Omental fat pad (tissue), 4 donors: ENCODE measurements at places on chromosomes 2 and 18.

DNA sequence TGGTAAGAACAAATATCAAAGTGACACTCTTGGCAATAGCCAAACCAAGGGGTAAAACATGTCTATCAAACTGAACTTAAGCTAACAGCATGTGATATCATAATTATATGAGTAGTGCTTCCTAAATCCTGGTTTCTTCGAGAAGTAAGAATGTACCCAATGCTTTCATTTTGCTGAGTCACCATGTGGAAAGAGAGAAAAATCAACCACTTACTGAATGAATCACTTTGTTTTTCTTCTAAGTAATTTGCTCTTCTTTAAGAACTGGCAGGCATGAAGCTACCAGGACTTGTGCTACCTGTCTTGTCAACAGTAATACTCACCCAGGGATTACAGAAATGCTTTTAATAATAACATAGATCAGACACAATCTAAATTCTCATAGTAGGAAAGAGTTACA is 19.0 kb upstream of the DUSP19 start:
- DNase-seq = no peak

- DNase-seq = no peak
Observed at GRCh38 chr2:43745457-43745856, 28.4 kb upstream of the DYNC2LI1 start.

DNA sequence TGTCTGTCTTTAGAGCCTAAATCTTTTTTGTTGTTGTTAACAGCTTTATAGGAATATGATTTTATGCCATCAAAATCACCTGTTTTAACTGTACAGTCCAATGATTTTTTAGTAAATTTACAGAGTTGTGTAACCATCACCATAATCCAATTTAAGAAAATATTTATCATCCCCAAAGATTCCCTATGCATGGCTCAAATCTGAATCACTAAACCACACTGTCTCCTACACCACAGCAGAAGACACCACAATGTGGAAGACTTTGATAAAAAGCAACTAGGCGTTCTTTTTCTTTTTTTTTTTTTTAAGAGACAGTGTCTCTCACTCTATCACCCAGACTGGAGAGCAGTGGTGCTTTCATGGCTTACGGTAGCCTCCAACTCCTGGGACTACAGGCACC is 99.6 kb downstream of the TXNL1 start:
- no peak for DNase-seq

DNA sequence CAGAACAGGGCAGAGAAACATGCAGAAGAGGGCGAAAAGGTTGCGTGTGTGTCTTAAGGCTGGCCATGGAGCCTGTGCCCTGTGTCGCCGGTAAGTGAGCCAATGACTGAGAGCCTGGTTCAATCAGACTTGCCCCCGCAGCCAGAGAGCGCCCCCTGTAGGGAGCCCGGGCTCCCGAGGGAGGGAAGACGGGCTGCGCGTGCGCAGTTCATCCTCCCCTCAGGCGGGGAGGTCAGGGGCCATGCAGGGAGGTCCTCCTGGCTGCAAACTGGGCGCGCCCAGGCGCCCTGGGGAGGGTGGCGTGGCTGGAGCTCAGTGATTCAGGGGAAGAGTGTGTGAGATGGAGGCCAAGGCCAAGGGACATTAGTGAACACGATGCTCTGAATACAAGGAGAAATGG is 276.6 kb downstream of the PHLPP1 start:
- DNase-seq = no peak

DNA sequence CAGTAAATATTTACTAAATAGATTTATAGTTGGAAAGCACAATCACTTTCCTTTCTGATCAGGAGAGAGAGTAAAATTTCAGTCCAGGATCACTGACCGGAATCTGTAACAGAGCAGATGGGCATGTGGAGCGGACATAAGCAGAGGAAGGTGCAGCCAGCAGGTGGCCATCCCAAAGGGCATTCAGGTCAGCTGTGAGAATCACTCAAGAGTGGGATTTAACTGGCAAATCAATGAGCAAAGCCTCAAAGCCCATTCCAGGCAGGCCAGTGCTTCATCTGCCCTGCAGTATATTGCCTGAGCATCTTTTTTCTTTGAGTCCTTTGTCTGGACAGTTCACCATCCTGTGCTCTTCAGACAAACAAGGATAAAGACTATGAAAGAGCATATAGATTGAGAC is 166.4 kb upstream of the SLC14A2 start:
- DNase-seq = no peak

DNA sequence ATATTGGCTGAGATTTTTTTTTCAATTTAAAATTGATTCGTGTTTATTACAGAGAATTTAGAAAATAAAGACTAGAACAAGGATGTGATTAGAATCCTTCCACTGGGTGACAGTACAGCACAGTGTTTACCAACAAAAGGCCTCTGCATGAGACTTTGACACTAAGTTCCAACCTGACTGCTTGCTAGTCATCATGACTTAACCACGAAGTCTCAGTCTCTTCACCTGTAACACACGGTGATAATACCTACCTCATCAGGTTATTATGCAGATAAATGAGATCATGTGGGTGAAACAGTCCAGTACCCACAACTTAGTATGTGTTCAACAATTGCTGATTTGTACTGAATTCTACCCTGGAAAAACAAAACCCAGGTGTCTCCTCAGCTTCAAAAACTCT is 151.2 kb downstream of the STK39 start:
- no peak for DNase-seq

GRCh38 chr2:135149251-135149650 is 97.2 kb downstream of the RAB3GAP1 start:
- DNase-seq = no peak

DNA sequence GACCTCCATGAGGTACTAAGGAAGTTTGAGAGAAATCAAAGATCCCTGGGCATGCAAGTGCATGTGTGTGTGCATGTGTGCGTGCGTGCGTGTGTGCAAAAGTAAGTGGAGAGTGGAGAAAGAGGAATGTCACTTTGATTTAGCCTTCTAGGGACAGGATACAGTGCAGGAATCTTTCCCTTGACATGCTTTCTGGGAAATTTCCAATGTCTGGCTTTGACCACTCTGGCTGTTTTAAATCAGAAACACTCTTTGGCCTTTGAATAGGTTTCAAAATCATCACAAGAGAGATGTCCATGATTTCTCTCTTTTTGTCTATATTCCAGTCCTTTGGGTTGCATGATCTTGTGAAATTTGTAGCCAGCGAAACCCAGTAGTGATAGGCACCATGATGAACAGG is 162.0 kb downstream of the ALK start:
- DNase-seq = no peak

DNA sequence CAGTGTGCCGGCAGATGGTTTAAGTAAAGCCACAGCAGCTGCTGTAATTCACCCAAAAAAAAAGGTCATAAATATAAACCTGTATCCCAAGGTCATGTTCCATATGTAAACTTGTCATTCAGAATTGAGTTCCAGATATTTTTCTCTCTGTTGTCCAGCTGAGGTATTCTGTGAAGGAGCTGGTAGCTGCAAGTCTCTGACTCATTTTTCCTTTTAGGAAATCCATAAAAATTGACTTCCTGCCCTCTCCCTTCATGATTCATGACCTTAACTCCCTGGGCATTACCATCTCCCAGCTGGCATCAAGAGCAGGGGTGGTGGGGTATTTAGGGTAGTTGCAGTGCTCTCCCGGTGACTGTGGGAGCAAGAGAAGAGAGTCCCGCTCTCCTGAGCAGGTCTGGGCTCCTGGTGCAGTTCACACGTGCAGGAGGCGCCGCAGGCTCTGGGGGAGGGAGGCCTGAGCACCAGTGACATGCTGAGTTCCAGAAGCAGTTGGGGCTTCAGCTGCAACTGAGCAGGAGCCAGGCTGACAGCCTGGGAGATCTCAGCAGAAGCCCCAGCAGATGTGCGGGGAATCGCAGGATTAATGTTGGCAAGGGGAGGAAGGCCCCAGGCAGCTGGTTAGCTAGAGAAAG is 192.6 kb downstream of the MGAT5 start:
- no peak for DNase-seq

DNA sequence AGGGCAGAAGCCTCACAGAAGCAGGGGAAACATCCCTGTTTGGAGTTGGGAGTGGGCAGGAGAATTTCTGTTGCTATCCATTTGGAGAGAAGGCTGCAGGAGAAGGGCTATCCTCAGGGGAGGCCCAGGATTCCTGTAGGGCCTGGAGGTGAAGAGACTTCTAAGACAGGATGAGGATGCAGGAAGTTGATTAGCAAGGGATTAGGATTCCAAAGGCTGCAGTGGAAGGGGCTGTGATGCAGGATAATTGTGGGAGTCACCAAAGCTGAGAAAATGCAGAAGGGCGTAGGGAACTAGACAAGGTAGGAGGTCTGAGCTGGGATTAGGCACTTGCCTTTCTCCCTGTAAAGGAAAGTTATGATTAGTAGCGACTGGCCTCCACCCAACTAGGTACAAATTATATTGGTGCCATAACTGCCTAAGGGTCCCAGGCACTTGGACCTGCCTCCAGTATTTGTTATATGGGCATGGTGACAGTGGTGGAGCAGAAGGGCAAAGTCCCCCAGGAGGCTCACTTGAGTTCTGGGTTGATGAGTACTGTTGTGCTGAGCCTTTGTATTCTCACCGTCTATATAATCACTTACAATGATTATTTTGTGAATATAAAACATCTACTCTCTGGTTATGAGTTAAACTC is 96.4 kb upstream of the MSTN start:
- DNase-seq = no peak

DNA sequence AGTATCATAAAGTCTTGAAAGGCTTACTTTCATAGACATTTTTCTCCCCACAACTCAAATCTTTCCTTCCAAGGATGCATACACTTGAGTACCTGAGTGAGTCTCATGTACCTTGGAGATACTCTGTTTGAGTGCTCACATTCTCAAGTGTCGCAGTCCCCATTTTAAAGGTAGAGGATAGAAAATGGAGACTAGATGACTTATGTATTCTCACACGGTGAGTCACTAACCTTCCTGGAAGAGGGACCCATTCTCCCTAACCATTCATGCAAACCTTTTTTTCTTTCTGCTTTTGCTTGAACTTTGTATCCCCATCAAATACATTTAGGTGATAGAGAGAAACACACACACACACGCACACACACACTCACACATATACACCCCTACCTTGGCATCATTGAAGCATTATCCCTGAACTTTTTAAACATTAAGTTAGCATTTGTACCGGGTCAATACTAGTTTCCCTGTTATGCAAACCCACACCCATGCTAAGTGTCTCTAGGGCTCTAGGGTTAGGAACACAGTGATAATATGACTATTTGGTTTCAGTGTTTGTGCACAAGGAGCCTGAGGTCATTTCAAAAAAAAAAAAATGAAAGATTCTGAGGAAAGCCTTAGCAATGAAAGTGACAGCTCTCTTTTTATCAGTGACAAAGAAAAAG is 236.2 kb downstream of the IKZF2 start:
- no peak for DNase-seq

GRCh38 chr2:224924631-224925030 is 117.6 kb downstream of the DOCK10 start:
- DNase-seq = no peak

DNA sequence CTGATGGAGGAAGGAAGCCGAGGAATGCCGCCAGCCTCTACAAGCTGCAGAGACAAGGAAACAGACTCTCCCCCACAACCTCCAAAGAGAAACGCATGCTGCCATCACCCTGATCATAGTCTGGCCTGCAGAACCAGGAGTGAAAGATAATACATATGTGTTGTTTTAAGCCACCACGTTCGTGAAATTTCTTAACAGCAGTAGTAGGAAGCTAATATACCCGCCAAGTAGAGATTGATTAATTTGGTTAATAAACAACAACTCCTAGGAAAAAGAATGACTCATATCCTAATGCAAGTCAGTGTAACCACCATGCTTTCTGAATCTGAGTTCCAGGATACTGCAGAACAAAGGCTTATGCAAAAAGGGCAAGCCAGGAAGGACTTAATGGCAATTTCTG is 36.6 kb downstream of the LONRF2 start:
- no peak for DNase-seq

DNA sequence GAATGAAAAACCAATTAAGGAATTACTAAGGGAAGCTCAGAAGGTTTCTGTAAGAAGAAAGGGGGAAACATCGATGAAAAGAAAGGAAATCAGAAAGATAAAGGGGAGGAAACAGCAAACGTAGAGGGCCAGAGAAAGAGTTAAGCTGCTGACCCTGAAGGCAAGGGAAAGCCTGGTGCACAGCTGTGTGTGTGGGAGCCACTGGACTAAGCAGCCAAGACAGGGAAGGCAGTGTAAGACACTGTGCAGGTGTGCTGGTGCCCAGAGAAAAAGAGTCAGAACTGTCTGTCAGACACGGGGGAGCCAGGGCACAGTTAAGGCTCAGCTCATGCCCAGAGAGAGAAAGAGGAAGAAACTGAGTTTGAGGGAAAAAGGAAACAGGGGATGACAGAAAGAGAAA is 104.0 kb downstream of the HIBCH start:
- no peak for DNase-seq

DNA sequence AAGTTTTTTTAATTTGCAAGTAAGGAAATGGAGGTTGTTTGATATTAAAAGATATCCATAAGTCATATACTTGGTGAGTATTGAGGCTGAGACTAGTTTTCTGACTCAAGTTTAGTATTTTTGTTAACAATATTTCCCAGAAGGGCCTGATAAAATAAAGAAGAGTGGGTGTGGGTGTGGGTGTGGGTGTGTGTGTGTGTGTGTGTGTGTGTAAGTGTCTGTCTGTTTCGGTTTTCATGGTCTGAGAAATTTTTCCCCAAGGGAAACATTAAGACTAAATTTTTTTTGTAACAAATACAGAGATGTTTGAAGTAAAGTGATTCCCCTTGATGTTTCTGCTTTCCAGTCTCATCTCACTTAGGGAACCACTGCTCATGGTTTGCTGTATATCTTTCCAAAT is 36.5 kb downstream of the PPM1B start:
- no peak for DNase-seq
